Left cardiac atrium (tissue), 4 donors: ENCODE measurements at places on chromosomes 1 and 21. TPM values are rescaled to one million over a fixed set of nuclear protein-coding genes. Genes with fewer than 3 reads are reported as not detected.

The TEDDM1 gene
- total RNA-seq: not detected

GRCh38 chr1:58773406-58773840 is 10.4 kb downstream of the JUN start:
- peak; percentile 77 for DNase-seq

DNA sequence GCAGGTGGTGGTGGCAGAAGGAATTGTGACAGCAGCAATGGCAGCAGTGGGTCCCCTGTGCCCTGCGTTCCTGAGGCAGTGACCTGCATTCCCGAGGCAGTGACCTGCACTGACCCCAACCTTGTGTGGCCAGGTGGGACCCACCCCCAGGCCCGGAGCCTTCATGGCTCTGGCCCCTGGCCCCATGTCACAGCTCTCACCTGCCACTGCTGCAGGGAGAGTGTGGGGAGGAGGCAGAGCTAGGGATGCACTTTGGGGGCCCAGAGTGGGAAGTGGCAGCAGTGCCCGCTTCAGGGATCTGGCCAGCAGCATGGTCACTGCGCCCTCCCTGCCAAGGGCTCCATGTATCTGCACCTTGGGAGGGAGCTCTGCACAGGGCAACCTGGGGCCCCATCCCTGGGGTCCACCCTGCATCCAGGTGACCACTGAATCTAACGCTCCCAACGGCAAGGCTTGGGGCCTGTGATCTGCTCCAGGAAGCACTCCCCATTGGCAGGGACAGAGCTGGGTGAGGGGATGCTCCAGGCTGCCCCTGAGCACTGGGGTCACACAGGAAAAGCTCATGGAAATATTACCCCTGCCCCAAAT is 618.6 kb downstream of the RWDD3 start:
- DNase-seq: no peak

GRCh38 chr1:205214756-205215155 is 3.3 kb upstream of the DSTYK start:
- DNase-seq: no peak
